ENCODE measurements at places on chromosomes 7 and 10. TPM values are rescaled to one million over a fixed set of nuclear protein-coding genes. Genes with fewer than 3 reads are reported as not detected.
A peak's percentile ranks its signal among the peaks of the same experiment; 100 is the strongest.

DNA sequence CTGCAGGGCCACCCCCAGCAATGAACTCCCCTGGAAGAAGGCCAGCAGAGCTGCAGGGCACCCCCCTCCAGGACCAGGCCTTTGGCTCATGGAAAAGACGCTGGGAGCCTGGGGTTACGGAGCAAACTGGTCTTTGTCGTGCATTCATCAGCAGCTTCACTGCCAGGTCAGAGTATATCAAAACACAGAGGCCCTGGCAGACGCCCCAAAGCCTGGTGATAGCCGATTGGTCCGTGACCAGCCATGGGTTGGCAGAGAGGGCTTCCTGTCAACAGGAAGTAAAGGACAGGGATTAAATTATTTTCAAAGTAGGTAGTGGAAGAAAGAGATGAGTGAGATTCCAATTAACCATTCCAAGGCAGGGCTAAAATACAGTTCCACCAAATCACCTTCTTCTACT lies 9.0 kb downstream of the PRKAG2 start:
- peak; percentile 85 for DNase-seq

- DNase-seq, result no peak
These were observed 96.1 kb downstream of the AMPH start for GRCh38 chr7:38535073-38535472.

The PON1 gene
- total RNA-seq, result not detected

DNA sequence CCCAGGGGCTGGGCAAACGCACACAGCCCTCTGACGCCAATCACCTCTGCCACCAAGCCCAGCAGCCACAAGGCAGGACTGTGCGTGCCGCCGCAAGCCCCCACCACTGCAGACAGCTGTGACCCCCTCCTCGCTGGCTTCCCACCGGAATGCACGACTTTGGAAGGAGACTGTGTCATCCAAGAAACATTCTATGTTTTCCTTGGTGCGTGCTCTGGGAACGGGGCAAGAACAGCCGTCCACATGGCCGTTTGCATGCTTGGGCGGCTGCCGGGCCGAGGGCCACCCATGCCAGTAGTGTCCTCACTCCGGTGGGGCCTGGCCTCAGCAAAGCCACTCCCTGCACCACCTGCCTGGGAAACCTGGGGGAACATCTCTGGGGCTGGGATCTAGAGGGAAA lies 17.6 kb upstream of the ELN start:
- DNase-seq, result no peak

DNA sequence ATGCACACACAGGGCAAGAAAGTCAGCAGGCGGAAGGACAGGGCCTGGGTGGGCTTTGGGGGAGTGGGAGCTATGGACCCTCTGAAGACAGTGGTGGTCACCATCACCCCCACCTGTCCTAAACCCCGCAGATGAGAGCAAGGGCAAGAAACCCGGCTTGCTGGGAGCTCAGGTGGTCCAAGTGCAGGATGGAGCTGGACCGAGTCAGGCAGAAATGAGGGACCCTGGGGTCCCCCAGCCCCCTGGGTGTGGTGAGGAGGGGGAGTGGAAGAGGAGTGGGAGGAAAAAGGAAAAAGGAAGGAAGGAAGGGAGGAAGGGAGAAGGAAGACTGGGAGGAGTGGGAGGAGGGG lies 54.8 kb downstream of the MICALL2 start:
- no peak for DNase-seq

DNA sequence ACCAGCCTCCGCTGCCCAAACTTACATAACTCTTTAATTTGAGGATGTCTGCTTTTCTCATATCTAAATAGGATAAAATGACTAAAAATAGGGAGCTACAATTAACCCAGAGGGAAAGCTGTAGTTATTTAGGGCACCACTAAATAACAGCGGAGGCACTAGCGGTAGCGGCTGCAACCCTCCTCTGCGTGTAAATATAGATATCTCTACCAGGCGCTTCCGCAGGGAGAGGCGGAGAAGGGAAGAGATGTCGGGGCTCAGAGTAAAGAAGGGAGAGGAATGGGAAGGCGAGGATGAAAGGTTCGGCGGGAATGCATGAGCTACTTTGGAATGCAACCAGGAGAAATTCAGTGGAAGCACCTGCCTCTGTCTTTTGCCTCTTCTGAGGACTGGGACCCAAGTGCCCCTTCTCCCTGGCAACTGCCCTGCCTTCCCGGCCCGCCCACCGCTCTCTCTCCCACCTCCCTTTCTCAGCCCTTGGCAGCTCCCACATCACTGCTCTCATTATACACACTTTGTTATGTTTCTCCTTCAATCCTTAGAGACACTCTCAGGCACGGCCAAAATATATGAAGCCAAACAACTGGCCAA lies 698.3 kb downstream of the PARD3 start:
- no peak for DNase-seq

- DNase-seq, result no peak
These were observed 90.8 kb downstream of the SNX13 start for GRCh38 chr7:17849504-17849903.

GRCh38 chr10:110312206-110312605 lies 7.5 kb upstream of the SMNDC1 start:
- no peak for DNase-seq

The SLC26A3 gene
- total RNA-seq, result not detected

DNA sequence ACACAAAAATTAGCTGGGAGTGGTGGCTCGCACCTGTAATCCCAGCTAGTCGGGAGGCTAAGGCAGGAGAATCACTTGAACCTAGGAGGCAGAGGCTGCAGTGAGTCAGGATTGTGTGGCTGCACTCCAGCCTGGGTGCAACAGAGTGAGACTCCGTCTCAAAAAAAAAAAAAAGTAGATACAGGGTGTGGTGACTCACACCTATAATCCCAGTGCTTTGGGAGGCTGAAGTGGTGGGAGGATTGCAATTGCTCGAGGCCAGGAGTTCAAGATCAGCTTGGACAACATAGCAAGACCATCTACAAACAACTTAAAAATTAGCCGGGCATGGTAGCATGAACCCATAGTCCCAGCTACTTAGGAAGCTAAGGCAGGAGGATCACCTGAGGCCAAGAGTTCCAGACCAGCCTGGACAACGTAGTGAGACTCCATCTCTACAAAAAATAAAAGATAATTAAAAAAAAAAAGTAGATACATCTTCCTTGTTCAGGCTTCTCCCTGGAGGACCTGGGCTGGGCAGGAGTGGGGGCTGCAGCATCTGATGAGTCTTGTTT lies 2.0 kb downstream of the MOSPD3 start:
- DNase-seq, result no peak

- peak; percentile 85 for DNase-seq
These were observed 210.1 kb downstream of the TNS3 start for GRCh38 chr7:47371733-47372368.

The GNGT1 gene
- not detected for total RNA-seq

- DNase-seq, result no peak
These were observed 47.9 kb upstream of the STK17A start for GRCh38 chr7:43535031-43535451.
